Fibroblast of pulmonary artery (primary cell): ENCODE measurements at places on chromosomes 2 and 18.

DNA sequence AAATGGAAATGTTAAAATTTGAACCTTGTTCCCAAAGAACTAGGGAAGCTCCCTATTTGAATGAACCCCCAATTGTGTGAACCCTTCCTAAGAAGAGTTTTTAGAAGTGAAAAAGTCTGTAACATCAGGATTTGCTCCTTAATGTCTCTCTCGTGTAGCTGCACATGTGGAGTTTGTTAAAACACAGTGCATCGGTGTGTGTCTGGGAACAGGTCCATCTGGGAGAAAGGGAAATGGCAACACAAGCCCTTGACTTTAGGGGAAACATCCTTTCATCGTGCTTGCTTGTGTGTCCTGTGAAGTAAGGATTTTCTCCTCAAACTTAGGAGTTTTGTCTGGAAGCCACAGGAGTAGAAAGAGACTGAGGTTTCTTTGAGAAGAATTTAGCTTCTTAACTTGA, 203.9 kb downstream of the PRKCE start:
- DNase-seq = peak; percentile 10

DNA sequence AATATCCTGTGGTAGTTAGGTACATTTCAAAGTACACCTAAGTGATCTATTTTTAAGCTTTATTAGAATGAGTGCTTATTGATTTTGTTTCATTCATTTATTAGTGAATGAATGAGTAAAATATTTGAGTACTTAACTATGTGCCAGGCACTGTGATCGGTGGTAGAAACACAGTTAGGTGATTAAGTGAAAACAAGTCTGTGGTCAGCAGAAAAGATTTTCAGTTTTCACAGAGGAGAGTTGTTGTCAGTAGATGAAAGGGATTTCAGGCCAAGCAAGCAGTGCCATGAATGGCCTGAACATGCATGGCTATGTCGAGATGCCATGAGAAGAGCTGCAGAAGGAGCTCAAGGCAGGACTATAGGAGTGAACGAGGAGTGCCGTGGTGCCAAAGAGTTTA, 85.9 kb downstream of the SPTBN1 start:
- DNase-seq = no peak

DNA sequence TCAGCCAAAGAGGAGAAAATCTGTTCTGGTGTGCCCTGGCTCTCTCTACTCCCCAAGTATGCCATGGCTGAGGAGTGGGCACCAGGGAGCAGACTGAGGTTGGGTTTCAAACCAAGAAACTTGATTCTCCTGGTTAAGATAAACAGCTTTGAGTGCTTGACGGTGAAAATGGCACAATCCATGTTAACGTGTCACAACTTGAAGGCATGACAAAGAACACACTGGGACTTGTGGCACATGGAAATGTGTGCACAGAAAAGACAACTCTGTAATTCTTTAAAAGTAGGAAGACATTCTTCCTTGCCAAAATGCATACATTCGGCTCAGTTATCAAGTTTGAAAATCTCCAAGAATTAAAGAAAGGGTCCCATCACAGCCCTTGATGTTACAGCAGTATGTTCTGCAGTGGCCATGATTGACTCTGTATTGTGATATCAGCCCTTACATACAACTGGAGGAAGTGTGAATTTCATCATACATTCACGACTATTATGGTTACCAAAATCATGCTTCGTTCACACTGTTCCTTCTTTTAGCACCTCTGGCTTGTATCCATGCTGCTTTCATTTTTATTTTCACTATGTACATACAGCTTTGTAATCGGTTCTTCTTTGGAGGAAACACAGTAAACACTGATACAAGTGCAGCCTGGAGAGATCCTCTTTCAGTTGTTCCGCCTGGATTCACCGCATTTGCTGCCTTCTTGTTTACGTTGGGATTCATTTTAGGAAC, 15.6 kb upstream of the ACTG2 start:
- DNase-seq = no peak

DNA sequence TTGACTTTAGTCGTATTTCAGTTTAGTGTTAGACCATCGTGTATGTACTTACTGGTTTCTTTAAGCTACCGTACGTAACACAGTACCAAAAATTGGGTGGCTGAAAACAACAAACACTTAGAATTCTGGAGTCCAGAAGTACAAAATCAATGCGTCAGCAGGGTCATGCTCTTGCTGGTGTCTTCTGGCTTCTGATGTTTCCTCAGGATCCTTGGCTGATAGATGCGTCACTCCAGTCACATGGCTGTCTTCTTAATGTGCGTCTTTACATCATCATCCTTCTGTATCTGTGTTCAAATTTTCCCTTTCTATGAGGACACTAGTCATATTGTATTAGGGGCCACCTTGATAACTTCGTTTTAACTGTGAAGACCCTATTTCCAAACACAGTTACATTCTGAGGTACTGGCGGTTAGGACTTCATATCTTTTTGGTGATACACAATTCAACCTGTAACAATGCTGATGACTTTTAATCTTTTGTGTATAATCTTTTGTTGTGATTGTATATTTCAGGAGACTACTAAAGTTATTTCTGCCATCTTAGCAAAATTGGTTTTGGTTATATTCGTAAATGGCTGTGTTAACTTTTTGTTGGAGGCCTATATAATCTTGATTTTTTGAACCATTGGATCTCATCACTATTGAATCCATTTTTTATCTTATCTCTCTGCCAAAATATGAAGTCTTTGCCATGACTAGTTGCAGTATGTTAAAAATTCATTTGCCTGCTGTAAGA, 25.4 kb downstream of the ACTR3 start:
- no peak for DNase-seq

DNA sequence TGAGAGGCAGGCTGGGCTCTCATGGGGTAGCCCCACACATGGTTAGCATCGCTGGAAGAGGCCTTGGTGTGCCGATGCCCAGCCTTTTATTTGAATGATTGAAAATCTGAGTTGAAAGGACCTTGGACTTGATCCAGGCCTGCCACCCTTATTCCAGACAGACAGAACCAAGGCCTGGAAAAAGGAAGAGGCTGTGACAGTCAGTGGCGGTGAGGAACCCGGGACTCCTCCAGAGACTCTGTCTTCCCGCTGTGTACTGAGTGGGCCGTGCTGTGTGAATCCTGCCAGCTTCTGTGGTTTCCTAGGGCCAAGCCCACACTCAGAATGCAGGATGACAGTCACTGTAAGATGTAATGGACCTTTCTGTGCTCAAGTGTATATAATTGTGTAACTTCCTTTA, 218.5 kb downstream of the LDLRAD4 start:
- no peak for DNase-seq
